Tibial nerve (tissue), 4 donors: ENCODE measurements at places on chromosomes 2 and 18. TPM values are rescaled to one million over a fixed set of nuclear protein-coding genes. Genes with fewer than 3 reads are reported as not detected.

DNA sequence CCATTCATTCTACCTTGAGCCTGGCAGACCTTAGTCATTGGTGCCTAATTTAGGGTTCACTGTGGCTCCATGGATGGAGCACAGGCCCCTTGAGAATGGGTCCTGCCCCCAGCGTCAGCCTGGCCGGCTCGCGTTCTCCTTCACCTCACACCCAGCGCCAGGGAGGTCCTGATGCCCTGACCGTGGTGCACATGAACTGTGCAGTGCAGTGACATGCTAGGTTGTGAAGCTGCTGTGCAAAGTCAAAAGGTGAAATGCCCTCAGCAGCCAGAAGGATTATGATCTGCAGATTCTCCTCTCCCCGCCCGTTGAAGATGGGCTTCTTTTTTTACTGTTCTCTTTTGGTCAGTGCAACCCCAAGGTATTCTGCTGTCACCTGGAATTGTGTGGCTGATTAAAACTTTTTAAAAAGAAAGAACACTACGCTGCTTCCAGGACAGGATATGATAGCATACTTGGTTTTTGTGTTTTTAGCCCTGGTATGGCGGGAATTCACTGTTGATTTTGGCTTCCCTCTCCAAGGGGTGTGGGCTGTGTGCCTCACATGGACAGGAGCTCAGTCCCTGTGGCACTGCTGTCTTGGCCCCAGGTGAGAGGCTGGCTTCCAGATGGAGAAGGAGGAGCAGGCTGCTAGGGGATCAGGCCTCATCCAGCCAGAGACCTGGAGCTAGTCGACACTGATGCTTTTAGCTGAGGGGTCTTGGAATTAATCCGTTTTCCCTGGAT is 49.4 kb upstream of the MCFD2 start:
- peaks cover 23% of the 10 kb centered on the region for H3K36me3 ChIP-seq
- no peak overlapping the region for H3K4me3 ChIP-seq
- no peaks in the 10 kb centered on the region for H3K27me3 ChIP-seq
- no peak for DNase-seq
- no peaks in the 10 kb centered on the region for H3K4me1 ChIP-seq

DNA sequence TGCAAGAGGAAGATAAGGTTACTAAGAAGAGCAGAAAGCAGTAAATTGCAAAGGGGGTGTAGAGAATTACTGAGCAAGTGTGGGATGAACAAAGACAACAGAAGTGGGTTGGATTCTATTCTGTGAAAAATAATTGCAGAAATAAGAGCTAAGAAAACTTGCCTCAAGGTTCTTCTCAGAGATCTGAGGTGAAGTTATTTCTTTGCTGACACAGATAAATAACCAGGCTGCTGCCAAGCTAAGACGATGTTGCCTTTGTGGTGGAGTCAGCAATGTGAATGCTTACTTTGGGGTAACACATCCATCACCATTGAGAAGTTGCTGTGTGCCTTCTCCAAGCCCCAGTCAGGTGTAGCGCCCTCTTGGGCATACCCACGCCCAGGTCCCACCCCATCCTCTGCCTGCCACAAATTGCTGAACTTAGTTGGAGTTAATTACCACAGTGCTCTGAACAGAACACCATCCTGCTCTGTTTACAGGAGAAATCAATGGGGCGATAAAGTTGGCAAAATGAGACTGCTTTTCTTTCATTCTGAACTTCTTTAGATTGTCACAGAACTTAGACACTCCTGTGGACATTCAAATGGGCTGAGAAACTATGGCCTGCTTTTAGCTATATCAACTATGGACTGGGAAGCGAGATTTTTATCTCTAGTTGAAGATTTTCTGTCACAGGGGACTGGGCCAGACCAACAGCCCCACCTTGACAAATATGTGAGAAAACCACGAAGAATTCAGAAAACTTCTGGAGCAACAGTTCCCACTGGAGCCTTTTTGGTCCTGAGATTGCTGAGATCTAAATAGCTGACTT is 283.6 kb downstream of the TMX3 start:
- H3K4me1 ChIP-seq = no peaks in the 10 kb centered on the region
- H3K4me3 ChIP-seq = no peak overlapping the region
- H3K27me3 ChIP-seq = no peaks in the 10 kb centered on the region
- no peaks in the 10 kb centered on the region for H3K36me3 ChIP-seq
- no peak for DNase-seq

DNA sequence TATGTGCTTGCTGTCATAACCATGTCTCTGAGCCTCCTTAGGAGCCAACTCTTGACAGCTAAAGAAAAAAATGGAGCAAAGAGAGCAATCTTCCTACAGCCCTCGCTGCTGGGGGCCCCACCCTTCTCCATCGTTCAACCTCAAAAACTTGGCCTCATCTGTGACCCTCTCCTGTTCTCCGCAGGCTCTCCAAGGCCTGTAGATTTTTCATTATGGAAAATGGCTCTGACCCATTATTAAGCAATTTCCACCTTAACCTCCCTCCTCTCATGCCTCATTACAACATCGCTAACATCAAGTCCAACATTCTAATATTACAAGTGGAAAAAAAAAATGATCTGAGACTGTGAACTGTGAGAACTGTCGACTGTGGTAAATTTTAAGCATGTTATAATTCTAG is 98.7 kb downstream of the SLC8A1 start:
- H3K27me3 ChIP-seq = no peaks in the 10 kb centered on the region
- DNase-seq = peak; percentile 9
- no peaks in the 10 kb centered on the region for H3K36me3 ChIP-seq
- no peaks in the 10 kb centered on the region for H3K4me1 ChIP-seq
- H3K4me3 ChIP-seq = no peak overlapping the region
- H3K27ac ChIP-seq = no peak overlapping the region

GRCh38 chr2:85277416-85278158 is 50.2 kb downstream of the TGOLN2 start:
- DNase-seq = peak; percentile 40
- H3K27ac ChIP-seq = no peak overlapping the region
- no peaks in the 10 kb centered on the region for H3K27me3 ChIP-seq
- no peaks in the 10 kb centered on the region for H3K4me1 ChIP-seq

DNA sequence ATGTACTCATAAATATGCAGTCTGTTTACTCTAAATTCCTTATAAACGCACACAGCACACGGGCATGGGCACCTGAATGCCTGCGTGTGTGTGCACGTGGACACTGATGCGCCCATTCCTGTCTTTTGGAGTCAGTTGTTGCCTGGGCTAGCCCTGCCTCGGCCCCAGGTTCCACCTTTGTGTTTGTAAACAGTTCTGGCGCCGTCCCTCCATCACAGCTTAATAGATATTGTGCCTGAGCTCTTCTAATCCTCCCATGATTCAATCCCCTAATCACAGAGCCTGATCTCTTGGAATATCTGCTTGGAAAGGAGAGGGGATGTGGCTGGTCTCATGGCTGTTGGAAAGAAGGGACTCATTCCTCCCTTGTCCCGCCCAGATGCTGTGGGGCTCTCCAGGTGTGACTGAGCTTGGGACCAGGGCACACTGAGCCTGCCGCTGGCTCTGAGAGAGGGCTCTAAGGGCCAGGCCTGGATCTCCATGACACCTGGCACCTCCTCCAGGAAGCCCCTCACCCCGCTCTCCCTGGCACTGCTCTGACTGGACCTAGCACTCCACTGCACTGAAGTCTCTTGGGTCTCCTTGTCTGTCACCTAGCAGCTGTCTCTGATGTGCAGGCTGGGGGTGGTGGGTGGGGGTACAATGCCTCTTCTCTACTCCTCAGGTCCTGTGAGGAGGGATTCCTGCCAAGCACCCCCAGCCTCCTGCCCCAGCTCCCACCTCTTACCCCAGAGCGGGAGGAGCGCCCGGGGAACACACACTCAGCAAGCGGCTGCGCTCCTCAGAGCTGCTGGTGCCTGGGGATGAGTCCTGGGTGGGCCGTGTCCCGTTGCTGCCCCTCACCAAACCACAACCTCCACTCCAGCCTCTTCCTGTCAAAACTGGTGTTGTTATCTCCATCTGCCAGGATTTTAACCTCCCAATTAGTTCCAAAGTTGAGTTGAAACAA is 181.3 kb downstream of the INHBB start:
- no peaks in the 10 kb centered on the region for H3K4me1 ChIP-seq
- no peaks in the 10 kb centered on the region for H3K36me3 ChIP-seq
- H3K27me3 ChIP-seq = peaks cover 16% of the 10 kb centered on the region
- no peak overlapping the region for H3K4me3 ChIP-seq
- no peak overlapping the region for H3K27ac ChIP-seq
- no peak for DNase-seq

GRCh38 chr2:238521002-238521401 is 94.3 kb downstream of the ASB1 start:
- H3K27me3 ChIP-seq = no peaks in the 10 kb centered on the region
- peaks cover 12% of the 10 kb centered on the region for H3K4me1 ChIP-seq
- no peak overlapping the region for H3K27ac ChIP-seq
- H3K4me3 ChIP-seq = no peak overlapping the region

DNA sequence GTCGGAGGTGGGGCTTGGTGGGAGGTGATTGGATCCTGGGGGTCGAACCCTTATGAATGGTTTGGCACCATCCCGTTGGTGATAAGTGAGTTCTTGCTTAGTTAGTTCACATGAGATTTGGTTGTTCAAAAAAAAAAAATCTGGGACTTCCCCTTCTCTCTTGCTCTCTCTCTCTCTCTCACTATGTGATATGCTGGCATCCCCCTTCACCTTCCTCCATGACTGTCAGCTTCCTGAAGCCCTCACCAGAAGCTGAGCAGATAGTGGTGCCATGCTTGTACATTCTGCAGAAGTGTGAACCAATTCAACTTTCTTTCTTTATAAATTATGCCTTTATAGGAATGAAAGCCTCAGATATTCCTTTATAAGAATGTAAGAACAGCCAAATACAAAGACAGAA is 269.7 kb upstream of the APCDD1 start:
- no peaks in the 10 kb centered on the region for H3K27me3 ChIP-seq
- no peak overlapping the region for H3K4me3 ChIP-seq
- DNase-seq = no peak

DNA sequence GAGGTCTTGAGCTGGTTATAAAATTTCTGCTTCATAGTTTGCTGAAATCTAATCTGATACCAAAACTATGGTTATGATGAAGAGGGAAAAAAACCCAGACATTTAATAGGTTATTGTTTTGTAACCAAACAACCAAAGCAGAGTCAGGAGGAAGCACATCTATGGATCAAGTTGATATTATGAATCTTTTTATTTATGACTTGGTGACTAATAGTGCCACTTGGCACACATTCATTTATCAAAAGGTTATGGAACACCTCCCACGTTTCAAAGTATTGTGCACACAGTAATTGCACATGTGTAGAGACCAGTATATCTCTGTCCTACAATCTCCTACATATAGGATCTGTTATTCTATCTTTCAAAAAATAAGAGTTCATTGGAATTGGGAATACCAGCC is 93.0 kb downstream of the DPP4 start:
- H3K27me3 ChIP-seq = no peaks in the 10 kb centered on the region
- no peak overlapping the region for H3K27ac ChIP-seq
- DNase-seq = no peak
- no peaks in the 10 kb centered on the region for H3K36me3 ChIP-seq
- H3K4me1 ChIP-seq = no peaks in the 10 kb centered on the region

DNA sequence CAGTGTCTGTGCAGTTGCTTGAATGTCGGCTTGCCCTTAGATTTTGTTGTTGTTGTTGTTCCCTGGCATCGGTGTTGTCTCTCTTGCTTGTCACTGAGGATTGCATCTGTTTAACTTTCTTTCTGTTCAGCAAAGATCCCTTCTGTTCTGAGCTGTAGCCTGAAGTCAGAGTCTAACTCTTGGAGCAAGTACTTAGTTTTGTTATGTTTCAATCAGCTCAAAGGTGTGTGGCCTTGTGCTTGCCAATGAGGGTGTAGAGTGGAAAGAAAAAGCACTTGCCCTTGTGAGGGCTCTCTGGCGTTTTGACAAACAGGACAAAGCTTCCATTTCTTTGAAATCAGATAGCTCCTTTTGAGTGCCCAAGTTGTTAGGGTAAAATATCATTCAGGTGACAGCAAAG is 757.1 kb upstream of the CDH7 start:
- no peak for DNase-seq
- H3K36me3 ChIP-seq = no peaks in the 10 kb centered on the region
- no peak overlapping the region for H3K27ac ChIP-seq
- no peaks in the 10 kb centered on the region for H3K4me1 ChIP-seq

DNA sequence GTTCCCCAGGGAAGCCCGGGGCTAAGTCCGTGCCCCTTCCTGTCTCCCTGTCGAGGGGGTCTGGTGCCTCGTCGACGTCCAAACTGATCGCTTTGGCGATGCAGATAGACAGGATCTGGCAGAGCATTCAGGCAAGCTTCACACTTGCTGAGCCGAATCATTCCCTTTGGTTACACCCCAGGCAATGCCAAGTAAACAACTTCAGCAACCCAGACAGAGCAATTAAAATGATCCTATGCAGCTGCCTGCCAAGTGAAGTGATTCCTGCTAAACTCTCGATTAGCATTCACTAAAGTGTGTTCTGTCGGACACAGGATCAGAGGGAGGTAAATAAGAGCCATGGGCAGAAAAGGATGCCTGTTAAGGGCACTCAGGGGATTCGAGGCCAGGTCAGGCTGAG is 108.2 kb upstream of the RAB12 start:
- H3K36me3 ChIP-seq = no peaks in the 10 kb centered on the region
- DNase-seq = no peak
- no peaks in the 10 kb centered on the region for H3K27me3 ChIP-seq
- H3K4me3 ChIP-seq = no peak overlapping the region

GRCh38 chr2:133194362-133194655 is 374.0 kb downstream of the NCKAP5 start:
- H3K36me3 ChIP-seq = no peaks in the 10 kb centered on the region
- H3K4me3 ChIP-seq = no peak overlapping the region
- no peak overlapping the region for H3K27ac ChIP-seq
- DNase-seq = no peak
- no peaks in the 10 kb centered on the region for H3K4me1 ChIP-seq

GRCh38 chr2:235390108-235390815 is 103.6 kb upstream of the AGAP1 start:
- H3K27me3 ChIP-seq = no peaks in the 10 kb centered on the region
- H3K4me1 ChIP-seq = no peaks in the 10 kb centered on the region
- no peak overlapping the region for H3K27ac ChIP-seq
- H3K36me3 ChIP-seq = no peaks in the 10 kb centered on the region

- H3K4me3 ChIP-seq = no peak overlapping the region
- no peaks in the 10 kb centered on the region for H3K27me3 ChIP-seq
- no peak overlapping the region for H3K27ac ChIP-seq
- H3K4me1 ChIP-seq = no peaks in the 10 kb centered on the region
- no peak for DNase-seq
Observed at GRCh38 chr2:103667335-103667884, 905.6 kb downstream of the TMEM182 start.

DNA sequence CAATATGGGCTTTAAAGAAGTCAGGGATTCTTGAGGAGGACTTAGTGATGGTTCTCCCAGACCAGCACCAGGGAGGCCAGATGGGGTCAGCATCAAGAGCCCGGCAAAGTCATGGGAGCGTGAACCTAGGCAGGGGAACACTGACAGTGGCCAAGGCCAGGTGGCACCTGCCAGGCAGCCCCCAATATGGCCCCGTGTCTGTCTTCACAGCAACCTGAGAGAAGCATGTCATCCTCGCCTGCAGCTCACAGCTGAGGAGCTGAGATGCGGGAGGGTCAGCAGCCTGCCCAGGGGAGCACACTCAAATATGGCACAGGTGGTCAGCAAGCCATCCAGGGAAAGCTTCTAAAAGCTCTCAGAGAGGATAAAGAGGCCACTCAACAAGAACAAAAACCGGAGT is 105.7 kb upstream of the GPC1 start:
- H3K36me3 ChIP-seq = no peaks in the 10 kb centered on the region
- no peak for DNase-seq
- H3K4me1 ChIP-seq = no peaks in the 10 kb centered on the region

GRCh38 chr18:69872661-69873060 is 75.0 kb downstream of the CD226 start:
- H3K4me3 ChIP-seq = no peak overlapping the region
- H3K27me3 ChIP-seq = no peaks in the 10 kb centered on the region
- H3K4me1 ChIP-seq = no peaks in the 10 kb centered on the region

CAMKMT gene
- total RNA-seq = 8.4 TPM

C2orf80 gene
- total RNA-seq = not detected

HTR2B gene
- 0.42 TPM for total RNA-seq

CDCA7 gene
- total RNA-seq = 1.8 TPM

KCTD1 gene
- total RNA-seq = 40.0 TPM

SGPP2 gene
- not detected for total RNA-seq

IL36G gene
- not detected for total RNA-seq

EPHA4 gene
- total RNA-seq = 24.3 TPM
